NCI-H524 treated with DMSO at 0.1 percent for 48 hours (cell line): ENCODE measurements at places on chromosomes 2 and 18.

DNA sequence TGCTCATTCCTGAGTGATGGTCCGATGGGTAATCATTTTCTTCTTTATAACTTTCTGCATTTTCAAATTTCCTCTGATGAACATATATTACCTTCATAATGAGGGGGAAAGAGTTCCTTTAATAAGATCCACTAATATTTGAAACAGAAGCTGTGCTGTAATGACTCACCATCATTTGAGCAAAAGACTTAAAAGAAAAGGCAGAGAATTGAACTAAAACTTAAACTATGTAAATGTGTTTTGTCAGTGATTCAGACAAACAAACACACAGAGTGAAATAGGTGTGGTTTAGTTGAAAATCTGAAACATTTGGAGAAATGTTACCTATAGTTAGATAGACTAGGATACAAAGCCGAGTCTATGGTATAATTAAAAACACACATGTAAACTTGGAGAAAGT, 209.6 kb downstream of the STK39 start:
- no peak for DNase-seq

- DNase-seq: peak; percentile 69
Measured at GRCh38 chr2:197378494-197379307, 56.1 kb downstream of the SF3B1 start.

DNA sequence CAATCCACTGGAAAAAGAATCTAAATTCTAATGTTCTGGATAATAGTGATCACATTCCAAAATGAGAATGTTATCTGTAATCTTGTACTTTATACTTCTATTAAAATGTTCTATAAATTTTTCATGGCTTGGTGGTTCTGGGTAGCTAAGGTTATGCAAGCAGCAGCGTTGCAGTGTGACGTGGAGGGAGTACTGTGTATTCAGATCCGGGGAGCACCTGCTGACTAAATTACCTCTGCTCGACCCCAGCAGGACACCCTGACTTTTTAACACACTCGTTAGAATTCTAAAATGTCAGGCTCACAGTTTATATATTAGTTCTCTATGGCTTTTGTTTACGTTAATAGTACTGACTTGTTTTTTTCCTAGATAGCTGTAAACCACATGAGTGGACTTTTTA, 13.0 kb downstream of the ATIC start:
- DNase-seq: no peak

DNA sequence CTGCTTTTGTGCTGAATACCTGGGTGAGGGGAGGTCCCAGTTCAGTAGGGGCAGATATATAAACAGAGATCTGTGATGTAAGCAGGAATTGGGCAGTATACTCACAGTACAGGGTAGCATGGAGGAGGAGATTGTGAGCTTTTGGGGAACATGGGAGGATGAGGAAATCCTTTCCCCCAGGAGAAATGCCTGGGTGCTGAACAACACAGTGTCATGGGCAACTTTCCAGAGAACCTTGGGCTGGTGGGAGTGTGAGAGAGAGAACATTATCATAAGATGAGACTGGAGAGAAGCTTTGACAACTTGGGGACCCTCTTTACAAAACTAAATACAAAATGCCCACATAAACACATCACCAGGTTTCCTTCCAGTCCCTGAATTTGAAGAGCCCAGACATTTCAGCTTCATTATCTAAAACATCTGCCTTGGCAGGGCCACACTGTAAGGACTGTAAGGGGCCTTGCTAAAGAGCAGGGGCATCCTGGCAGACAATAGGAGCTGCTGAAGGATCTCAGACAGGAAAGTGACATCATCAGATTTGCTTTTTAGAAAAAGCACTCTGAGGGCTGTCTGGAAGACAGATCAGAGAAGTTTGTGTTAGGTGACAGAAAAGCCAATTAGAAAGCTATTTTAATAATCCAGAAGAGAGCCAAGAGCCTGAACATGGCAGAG, 303.1 kb upstream of the FBXO11 start:
- no peak for DNase-seq

GRCh38 chr2:11597538-11598225, 63.8 kb downstream of the GREB1 start:
- no peak for DNase-seq

DNA sequence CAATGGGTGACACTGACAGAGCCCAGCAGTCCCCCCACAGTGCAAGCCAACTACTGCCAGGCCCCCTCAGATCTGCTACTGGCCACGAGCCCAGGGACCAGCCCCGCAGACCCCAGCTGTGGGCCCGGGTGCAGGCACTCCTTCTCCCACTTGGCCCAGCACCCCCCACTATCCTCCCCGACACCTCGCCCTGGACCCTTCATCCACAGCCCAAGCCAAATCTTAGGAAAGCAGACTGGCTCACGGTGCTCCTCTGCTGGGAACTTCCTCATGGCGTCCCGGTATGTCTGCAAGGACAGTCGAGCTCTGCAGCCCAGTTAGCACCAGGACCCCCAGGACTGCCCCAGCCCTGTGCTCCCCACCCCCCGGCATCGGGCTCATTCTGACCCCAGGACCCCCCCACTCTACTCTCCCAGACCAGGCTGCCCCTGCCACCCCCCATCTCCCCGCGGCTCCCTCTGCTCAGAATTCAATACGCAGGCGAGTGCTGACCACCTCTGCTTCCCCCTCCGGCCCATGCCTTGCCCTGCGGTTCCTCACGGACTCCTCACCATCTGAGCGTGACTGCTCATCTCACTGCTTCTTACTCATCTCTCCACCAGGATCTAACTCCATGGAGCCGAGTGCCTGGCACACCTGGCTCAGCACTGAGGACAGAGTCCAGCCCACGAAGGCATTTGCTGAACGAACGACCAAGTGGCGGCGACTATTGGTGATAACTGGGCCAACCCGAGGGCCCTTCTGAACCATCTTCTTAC, 85.7 kb downstream of the PXDN start:
- no peak for DNase-seq

GRCh38 chr2:68828887-68829708, 42.1 kb downstream of the BMP10 start:
- DNase-seq: no peak

DNA sequence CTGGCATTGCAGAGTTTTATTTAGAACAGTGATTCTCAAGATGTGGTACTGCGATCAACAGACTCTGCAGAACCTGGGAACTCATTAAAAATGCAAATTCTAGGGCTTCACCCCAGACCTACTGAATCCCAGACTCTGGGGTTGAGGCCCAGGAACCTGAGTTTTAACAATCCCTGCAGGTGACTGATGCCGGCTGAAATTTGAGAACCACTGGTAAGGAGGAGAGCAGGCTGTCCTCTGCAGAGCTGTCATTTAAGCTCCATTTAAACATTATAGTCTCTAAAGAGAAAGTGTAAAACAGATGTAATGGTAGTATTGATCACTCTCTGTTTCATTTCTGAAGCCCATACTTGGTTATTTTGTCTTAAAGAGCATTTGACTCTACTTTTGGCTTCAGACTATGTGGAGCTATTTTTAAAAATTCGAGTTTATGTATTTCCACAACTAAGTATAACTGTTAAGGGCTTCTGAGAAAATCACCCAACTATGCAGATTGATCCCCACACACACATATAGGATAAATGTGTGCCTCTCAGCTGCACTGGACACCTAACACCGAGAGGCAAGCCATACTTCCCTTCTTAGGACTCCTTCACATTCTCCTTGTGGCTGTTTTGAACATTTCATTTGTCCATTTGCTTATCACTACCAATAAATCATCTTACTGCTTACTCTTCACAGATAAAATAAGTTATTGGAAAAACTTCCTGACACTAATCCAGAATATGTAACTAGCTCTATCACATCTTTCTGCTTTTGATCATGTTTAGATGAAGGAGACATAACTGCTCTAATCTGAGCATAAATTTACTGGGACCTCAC, 487.5 kb downstream of the DLGAP1 start:
- peak; percentile 21 for DNase-seq

- DNase-seq: no peak
Measured at GRCh38 chr2:159266554-159266953, 19.9 kb downstream of the WDSUB1 start.

DNA sequence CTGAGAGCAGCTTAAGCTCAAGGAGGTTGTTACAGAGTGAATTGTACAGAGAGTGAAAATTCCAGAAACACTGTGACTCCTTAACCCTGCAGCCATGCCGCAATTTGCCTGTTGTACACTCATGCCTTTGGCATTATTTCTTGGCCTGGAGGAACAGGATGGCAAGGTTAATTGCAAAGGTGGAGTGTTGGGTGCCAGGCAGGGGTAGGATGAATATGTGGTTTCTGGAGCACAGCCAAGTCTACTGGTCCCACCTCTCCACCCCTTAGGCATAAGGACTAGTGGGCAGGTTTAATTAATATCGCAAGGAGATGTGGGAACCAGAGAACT, 250.2 kb downstream of the LRRTM1 start:
- no peak for DNase-seq

DNA sequence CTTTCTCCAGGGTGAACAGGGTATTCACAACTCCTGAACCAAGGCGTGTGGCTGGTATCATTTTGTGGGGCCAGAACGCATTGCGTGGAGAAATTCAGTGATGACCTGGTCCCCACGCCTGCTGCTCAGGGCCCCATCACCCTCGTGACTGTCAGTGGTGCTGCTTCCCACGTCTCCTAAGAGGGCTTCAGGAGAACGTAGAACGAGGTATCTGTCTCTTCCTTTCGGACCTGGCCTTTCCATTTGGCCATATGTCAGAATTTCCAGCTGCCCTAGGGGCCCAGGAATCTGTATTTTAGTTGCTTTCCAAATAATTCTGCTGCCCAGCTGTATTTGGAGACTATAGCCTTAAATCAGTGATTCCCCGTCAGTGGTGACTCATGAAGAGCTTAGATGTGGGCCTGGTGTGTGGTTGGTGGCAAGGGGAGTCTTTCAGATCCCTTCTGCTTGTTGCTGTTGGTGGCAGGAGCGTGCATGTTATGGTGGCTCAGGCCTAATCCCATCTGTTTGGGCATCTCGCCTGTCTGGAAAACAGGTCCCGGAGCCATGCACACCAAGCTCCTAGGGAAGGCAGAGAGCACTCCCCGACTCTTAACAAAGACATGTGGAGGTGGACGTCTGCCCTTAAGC, 56.4 kb downstream of the NPAS2 start:
- DNase-seq: no peak

DNA sequence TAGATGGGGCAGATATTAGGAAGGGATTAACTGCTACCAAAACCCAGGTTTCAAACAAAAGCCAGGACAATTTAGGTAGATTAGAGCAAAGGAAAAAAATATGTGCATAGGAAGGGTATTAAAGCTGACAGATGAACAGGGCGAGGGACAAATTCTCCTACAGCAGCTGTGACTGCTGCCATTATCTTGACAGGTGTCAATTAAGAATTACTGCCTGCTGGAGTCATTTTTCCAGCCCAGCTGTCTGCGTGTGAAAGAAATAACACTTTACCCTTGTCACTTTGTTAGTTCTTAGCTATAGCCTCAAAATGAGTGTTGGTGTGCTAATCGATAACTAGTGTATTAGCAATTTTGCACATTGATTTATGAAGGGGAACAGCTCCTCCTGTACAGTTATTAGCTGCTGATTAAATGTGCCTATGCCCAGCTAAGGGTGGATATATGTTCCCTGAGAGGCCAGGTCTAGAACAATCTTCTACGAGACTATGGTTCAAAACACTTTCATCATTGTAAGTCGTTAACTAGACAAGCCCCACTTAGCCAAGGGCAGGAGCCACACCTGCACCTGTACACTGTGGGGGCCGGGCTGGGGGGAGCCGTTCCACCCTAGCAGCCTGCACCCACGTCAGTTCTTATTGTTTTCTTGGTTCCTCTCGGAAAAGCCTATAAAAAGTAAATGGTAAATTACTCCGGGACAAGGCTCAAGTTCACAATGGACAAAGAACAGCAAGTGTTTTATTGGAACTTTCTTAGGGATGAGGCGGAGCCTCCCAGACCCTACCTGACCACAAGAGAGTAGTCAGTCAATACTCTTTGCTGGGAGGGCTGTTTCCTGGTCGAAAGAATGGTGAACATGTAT, 7.7 kb downstream of the TSHZ1 start:
- DNase-seq: peak; percentile 90

- no peak for DNase-seq
Measured at GRCh38 chr2:38668092-38668491, 2.2 kb downstream of the GALM start.

GRCh38 chr18:49733896-49734585, 79.3 kb downstream of the ACAA2 start:
- DNase-seq: no peak

DNA sequence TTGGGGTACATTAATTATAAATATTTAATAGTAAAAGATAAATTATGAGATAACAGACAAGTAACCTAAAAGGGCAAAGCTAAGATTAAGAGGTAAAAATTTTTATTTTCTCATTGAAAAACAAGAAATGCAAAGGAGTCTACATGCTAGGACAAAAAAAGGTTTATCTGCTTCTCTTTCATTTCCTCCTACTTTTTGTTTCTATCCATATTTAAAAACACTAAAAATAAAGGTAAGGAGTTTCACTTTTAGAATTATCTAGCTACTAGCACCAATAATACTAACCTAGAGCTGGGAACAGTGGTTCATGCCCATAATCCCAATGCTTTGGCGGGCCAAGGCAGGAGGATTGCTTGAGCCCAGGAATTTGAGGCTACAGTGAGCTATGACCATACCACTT, 1551.7 kb upstream of the SLC39A10 start:
- no peak for DNase-seq

DNA sequence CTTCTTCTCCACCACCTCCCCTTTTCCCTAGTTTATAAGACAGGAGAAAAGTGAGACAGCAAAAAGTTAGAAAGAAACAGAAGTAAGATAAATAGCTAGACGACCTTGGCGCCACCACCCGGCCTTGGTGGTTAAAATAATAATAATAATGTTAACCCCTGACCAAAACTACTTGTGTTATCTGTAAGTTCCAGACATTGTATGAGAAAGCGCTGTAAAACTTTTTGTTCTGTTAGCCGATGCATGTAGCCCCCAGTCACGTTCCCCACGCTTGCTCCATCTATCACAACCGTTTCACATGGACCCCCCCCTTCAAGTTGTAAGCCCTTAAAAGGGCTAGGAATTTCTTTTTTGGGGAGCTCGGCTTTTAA, 1.5 kb upstream of the BUB1 start:
- no peak for DNase-seq

- no peak for DNase-seq
Measured at GRCh38 chr2:119332953-119333352, 33.7 kb downstream of the C2orf76 start.

GRCh38 chr2:187001248-187001647, 152.3 kb upstream of the ZSWIM2 start:
- DNase-seq: no peak

DNA sequence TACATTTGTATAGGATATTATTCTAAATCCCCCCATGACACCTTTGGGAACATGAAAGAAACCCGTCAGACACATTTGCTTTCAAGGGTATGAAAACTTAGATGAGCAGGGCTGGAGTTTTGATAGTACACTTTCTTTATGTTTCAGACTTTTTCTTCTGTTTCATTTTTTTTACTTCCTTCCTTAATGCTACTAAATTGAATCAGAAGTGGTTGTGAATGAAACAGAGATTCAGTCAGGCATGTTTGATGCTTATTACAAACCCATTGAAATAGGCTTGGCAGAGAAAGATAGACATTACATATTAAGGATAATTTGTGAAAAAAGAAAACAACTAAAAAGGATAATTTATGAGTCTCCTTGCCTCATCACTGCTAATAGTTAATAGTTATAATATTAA, 26.8 kb downstream of the SLC30A6 start:
- DNase-seq: no peak
